ENCODE measurements at places on chromosomes 5 and 9.

DNA sequence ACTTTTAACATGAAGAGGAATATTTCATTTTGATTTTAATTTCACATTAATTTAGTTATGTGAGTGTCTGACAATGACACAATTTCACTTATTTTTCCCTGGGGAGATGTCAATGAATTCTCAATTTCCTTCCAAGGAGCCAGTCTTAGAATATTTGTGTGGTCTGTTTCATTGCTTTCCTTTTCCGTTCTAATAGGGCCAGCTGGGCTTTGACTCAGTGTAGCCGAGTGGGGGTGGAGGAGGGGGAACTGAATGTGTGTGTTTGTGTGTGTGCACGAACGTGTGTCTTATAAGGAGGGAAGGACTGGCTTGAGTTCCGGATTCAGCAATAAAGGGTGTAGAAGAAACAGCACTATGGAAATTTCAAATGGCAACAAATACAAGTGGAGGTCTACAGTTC, 100.0 kb downstream of the BASP1 start:
- no peak for DNase-seq

GRCh38 chr9:107637421-107638420, 148.2 kb upstream of the KLF4 start:
- no peak for DNase-seq

DNA sequence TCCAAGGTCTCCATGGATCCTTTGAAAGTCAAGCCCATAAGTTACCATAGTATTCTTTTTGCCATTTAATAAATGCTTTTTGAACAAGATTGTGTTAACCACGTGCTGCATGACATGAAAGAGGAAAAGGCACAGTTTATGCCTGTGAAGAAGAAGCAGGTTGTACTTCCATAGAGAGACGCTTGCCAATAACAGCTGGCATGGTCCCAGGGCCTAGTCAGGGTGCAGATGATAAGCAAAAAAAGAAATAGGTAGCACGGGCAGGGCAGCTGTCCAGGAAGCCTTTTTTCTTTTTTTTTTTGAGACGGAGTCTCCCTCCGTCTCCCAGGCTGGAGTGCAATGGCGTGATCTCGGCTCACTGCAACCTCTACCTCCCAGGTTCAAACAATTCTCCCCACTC, 71.8 kb upstream of the CLINT1 start:
- DNase-seq: no peak

DNA sequence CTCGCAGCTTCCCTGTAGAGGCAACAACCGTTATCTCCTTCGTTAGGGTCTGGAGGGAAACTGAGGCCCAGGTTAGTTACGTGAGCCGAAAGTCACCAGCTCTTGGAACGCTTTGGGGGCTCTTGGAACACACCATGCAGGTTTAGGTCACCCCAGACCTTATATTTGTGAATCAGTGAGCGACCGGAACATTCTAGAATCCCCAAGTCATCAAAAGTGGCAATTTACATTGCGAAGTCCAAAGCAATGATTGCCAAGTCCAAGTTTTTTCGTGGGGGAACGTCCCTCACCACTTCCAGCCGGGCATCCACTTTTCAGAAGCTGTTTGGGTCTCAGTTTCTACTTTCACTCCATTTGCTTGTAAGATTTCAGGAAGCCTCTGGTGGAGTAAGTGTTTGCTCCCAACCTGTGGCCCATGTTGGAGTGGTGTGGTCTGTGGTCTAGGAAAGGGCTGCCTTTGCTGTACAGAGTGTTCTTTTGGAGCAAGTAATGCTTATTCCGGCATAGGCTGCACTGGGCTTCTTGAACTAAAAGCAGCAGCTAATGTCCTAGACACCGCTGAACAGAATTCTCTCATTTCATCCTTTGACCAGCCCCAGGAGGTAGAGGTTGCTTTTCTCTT, 32.8 kb upstream of the SPRY4 start:
- DNase-seq: no peak

DNA sequence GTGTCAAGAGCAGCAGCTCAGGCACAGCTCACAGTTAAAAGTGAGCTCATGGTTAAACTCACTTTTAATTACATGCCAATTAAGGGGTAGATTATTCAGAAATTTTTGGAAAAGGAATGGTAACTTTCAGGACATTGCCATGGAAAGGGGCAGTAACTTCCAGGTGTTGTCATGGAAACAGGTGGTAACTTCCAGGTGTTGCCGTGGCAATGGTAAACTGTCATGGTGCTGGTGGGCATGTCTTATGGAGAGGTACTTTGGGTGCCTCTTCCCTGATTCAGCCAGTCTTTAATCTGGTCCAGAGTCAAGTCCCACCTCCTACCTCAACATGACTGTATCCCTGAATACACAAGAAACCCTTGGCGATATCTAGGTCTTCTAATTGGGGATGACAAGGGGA, 223.2 kb upstream of the TAS2R1 start:
- DNase-seq: no peak

DNA sequence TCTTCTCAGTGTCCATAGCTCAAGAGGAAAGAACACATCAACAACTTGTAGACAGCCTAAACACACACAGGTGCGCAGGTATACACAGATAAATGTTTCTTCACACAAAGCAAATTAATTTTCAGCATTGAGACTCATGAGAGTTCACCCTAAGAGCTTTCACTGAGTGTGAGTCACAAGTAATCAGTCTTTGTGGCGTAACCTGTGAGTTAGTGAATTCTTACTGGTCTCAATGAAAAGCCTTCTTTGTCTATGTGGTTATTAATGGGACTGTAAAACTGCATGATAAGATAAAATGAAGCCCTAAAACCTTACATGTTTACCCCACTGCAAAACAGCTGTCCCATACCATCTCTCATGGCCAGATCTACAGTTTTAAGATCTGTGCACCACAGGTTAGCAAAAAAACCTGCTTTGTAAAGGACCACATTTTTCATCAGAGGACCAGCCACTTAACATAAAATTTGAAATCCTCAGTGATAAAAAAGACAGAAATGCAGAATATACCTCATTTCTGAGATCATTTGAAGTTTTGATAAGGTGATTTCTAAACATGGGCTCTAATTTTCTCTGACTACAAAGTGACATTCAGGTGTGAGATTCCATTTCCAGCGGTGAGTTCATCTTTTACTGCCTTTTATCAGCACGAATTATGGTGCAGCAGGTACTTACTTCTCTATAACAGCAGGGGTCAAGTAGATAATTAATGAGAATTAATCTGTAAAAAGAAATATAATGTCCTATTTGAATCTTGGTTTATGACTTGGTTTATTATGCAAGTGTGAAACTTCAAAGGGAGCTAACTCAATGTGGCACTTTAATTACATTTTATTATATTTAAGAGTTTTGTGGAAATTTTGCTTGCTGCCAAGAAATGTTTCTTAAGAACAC, 335.7 kb upstream of the PIK3R1 start:
- no peak for DNase-seq

GRCh38 chr5:71456362-71456743, 902 bp downstream of the BDP1 start:
- no peak for DNase-seq

DNA sequence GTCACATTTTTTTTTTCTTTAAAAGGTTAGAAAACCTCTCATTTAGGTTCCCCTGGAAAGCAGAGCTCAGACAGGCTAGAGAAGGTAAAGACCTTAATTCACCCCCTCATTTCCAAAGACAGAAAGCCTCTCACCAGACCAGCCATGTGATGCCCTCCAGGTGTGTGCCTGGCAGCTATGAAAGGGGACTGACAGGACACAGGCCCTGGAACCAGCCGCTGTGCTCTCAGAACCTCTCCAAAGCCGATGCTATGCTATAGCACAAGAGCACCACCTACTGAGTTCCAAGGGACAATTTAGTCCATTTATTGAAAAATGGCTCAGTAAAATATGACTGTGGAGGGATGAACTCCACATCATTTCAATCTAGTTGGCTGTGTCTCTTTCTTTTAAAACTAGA, 48.8 kb downstream of the FANCC start:
- DNase-seq: no peak

DNA sequence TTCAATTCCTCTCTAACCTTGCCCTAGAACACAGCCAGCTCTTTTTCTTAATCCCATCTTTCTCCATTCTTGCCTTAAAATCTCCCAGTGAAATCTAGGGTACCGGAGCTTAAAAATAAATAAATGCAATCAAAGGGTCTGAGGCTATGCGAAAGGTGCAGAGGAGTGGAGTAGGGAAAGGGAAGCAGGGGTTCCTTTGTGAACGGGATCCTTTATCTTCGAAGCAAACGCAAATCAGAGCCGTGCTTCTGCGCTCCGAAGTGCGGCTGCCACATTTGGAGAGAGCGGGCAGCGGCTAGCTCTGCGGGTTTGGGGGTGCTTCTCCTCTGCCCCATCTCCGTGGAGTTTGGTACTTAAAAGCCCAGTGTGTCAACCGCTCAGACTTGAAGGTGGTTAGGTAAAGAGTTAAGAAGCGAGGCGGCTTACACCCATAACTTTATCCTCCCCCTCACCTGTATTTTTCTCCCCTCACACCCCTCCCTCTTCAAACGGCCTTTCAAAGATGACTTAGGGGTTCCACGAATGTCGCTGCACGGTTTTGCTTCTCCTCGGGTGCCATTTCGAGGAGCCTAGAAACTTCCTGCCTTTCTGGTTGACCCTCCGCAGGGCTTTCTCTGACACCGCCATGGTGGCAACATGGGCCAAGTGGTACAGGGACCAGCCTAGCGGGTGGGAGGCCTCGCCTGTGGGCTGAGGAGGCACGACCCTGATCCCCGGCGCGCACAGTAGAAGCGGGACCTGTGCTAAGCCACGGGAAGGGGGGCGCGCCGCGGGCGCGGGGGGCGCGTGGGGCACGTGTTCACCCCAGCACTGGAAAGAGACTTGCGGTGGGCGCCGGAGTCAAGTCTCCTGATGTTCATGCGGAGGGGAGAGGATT, 31.7 kb upstream of the NFIB start:
- no peak for DNase-seq
